ENCODE measurements at places on chromosomes 7 and 10.

DNA sequence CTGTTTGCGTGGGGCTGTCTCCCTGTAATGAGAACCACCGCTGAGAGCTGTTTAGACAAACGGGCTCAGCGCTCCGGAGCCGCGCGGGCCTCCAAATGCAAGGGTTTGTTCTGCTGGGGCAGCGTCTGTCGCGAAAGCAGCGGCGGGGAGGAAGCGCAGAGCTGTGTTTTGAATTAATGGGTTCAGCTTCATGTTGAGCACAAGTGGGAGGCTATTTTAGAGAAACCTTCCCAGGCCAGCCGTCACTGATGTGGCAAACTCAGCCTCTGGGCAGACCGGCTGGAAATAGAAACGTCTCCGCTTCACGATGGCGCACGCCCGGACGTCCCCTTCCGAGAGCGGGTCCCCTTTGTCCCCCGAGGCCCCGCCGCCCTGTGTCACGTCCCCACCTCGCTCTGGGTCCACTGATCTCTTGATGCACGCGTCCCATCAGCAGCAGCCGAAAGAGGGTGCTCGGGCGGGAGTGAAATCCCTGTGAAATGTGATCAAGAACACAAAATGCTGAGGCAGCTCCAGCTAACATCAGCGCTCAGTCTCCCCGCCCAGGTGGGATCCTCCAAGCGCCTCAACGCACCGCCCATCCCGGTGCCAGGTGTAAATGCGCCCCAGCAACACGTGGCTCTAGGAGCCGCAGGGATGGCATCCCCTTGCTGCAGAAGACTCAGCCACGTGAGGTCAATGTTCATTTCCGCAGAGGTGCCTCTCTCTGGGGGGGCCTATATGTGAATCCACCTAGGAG lies 44.9 kb downstream of the BAMBI start:
- DNase-seq: peak; percentile 73

- peak; percentile 48 for DNase-seq
Measured at GRCh38 chr10:103776878-103777591, 78.3 kb downstream of the SH3PXD2A start.

DNA sequence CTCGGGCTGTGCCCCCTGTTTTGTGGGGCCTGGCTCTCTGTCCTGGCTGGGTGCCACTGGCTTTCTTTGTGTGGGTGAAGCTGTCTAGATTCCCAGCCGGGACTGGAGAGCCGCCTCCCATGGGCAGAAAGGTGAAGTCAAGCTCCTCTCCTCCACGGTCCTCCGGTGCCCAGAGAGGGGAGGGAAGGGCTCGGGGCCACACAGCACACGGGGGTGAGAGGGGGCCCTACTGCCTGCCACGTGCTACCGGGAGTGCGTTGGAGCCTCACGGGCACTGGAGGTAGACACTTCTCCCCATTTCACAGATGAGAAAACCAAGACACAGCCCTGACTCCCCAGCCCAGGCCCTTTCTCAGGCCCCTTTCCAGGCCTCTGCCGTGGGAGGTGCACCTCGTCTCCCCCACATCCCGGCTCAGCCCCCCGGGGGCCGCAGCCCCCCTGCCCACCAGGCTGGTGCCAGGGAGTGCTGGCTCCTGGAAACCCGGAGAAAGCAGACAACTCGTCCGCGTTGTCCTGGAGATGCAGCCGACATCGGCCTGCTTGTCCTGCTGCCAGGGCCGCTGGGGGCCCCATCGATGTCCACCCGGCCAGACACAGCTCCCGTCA lies 55.8 kb downstream of the UNCX start:
- no peak for DNase-seq

GRCh38 chr7:3386423-3387190 lies 85.6 kb downstream of the SDK1 start:
- no peak for DNase-seq

DNA sequence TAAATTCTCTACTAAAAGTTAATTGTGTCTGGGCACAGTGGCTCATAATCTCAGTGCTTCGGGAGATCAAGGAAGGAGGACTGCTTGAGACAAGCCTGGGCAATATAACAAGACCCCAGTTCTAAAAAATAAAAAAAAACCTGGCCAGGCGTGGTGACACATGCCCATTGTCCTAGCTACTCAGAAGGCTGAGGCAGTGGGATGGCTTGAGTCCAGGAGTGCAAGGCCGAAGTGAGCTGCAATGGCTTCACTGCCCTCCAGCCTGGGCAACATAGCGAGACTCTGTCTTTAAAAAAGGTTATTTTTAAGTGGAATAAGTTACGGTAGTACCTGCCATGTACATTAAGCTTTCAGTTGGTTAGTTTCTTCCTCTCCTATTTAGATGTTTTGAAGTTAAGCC lies 28.9 kb downstream of the CDK14 start:
- DNase-seq: no peak

DNA sequence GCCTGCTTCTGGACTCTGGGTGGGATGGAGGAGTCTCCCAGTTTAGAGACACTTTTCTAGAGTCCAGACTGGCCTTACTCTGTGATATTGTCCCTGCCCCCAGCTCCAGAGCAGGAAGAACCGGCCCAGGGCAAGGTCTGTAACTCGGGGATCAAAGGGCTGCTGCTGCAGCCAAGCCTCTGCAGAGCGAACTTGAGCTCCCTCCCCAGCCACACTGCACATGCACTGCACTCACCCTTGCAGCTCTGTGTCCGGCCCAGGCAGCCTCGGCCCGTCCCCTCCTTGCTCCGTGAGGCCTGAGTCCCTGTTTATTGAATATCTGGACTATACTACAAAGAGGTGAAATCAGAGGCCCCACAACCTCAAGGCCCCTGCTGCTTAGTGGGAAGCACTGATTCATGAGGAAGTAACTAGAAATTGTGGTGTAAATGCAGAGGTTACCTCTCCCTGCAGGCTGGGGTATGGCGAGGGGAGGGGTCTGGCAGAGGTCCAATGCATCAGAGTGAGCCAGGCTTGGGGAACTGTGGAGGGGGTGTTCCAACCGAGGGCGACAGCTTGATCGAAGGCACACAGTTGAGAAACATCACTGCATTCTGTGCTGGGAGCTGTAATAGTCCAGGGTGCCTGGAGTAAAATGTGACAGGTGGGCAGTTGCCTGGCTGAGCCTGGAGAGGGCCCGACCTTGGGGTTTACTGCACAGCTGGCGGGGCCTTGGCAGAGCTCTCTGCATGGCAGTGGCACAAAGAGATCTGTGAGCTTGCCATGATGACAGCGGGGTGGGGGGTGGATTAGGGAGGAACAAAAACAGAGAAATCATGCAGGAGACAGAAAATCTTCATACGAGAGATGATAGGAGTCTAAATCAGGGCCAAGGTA lies 49.1 kb downstream of the AOC1 start:
- peak; percentile 39 for DNase-seq

DNA sequence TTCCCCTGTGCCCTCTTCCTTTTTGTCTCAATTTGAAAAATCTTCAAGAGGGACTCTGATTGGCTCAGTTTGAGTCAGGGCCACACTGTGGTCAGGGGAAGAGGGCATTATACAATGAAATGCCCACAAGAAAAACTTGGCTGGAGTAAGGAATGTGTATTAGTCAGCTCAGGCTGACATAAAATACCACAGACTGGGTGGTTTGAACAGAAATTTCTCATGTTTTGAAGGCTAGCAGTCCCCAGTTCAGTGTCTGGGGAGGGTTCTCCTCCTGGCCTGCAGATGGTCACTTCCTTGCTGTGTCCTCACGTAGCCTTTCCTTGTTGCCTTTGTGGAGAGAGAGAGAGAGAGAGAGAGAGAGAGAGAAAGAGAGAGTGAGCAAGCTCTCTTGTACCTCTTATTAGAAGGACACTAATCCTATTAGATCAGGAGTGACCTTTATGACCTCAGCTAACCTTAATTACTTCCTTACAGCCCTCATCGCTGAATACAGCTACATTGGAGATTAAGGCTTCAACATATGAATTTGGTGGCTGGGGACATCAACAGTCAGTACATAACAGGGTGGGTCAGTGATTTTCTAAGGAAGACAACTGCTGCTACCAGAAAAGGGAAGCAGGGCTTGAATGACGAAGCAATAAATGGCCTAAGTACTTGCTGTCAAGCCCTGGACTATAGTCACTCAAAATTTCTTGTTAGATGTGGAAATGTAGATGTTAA lies 25.8 kb upstream of the FAM13C start:
- DNase-seq: no peak

DNA sequence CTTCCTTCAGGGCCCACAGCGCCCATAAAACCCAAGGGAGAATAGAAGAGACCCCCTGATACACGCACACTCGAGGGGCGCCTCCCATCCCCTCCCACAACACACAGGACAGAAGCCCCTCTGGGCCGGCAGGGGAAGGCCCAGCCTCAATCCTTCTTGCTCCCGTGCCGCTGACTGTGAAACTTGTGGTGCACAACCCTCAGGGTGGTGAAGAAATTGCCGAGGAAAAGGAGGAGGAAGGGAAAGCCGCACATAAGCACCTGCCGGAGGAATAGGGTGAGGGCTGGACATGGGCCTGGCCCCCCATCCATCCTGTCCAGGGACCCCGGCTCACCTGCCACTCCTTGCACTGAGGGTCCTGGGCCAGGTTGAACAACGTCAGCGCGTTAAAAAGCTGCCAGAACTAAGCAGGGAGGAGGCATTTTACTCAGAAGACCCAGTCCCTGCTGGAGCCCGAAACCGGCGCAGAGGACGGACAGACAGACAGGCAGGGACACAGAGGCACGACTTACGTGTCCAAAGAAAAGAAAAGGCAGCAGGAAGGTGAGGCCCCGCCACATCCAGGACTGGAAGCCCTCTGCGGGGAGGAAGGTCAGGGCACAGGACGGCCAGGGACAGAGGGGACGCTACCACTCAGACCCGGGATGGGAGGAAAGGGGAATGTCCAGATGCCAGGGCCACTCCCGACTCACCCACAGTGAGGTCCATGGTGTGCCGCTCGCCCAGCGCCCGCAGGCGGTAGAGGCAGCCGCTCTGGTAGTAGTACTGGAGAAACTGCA lies 7.2 kb downstream of the TMEM120A start:
- no peak for DNase-seq

DNA sequence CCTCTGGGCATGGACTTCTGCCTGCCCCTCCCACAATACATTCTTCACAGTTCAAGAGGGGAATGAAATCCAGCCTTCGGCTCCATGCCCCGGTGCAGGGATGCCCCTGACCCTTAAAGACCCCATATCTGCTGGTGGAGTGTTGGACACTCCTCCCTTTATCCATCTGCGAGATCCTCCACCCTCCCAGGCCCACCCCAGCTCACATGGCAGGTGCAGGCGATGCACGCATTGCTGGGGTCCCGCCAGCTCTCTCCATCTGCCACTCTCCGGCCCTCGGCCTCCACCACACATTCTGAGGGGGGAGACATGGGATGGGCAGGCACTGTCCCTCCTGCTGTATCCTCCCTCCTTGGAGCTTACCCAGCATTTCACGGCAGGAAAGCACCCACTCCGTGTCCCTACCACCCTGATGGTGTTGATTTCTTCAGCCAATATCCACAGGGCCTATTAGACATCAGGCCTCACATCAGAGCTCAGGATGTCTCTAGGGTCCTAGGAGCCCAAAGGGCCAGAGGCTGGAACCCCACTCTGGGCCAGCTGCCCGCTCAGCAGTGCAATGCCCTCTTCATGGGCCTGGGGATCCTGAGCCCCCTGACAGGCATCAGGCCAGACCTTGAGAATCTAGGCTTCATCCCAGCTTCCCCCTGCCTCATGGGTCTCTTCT lies 18.3 kb downstream of the ATP6V1F start:
- DNase-seq: peak; percentile 24

DNA sequence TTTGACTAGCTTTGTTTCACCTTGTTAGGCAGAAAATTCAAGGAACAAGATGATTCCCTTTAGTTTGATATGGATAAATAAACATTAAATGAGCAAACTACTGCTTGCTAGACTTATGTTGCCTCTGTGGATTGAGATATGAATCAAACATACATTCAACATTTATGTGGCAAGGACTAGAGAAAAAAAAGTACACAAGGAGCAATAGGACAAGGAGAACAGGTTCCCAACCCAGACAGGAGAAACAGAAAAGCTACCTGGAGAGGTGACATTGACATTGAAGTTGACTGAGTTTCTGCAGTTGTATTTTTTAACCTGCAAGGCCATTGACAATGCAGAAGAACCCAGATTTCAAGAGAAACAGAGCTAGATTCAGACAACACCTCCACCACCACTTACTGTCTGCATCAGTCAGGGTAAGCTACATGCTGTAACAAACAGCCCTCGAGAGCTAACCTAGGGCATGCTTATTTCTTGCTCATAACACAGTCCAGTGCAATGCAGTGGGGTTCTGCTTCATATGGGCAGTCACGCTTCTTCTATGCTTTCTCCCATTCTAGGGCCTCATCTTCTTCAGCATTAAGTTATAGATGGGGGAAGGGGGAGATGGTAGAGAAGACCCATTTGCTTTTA lies 180.9 kb upstream of the LYZL1 start:
- no peak for DNase-seq

DNA sequence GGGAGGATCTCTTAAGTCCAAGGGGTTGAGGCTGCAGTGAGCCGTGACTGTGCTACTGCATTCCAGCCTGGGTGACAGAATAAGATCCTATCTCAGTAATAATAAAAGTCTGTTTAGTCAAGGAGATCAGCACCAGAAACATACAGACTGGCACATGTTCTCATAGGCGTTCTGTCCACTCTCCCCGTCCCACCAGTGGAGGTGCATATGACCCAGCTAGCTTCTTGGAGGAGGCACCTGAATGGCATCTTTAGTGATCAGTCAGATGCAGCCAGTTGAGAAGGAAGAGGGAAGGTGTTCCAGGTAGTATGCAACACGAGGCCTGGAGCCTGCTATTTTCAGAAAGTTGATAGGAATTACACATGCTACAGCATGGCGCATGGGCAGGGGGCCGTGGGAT lies 45.3 kb upstream of the SVIL start:
- DNase-seq: no peak

DNA sequence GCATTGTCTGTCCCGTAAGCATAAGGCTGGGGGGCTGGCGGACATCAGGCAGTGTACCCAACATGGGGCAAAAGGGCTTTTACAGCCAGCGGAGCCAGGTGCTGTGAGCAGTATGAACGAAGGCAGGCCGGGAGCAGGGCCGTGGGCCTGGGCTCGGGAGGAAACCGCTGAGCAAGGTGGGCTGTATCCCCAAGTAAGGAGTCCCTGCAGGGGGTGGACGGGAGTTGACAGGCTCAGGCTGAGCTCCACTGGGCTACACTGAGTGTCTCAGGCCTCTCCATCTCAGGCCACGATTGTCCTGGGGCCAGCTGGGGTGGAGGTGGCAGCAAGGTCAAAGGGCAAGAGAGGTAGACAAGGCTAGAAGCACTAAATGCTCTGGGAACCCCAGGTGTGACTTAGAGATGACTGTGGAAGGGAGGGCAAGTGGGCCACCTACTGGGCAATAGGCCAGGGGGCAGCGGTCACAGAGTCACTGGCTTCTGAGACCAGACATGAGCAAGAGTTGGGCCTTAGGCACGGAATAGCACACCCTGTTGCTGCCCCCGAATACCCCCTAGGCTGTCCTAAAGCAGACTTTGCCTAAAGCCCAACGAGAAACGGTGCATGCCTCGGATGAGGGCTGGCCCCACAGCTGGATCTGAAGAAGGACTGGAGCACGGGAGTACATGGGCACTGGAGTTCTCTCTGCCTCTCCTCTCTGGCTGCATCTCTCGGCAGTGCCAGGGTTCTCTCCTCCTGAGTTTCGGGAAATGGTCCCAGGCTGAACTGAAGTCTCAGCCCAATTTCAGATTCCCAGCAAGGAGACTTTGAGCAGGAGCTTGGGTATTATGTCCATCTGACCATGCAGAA lies 10.8 kb upstream of the RAMP3 start:
- DNase-seq: peak; percentile 12

Data from right hindlimb (tissue), 1 donor.